ENCODE measurements at places on chromosomes 6 and 20.

- DNase-seq, result no peak
Observed at GRCh38 chr6:12344296-12344695, 54.1 kb downstream of the EDN1 start.

GRCh38 chr6:148965287-148965686, 218.5 kb downstream of the UST start:
- no peak for DNase-seq

GRCh38 chr20:36275011-36275410, 31.1 kb upstream of the DLGAP4 start:
- DNase-seq, result no peak

DNA sequence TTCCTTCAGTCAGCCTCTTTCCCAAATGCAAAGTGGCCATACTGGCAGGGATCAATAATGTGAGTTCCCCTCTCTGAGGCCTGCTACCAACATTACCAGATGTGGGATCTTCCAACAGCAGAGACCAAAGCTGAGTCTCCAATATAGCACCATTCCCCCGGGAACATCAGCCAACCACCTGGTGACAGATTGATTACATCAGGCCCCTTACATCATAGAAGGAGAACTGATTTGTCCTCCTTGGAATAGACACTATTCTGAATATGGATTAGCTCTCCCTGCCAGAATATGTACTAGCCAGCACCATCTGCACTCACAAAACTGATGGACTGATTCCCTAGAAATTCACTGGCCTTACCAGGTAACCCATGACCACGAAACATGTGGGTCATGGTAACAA, 61.9 kb upstream of the CARMIL1 start:
- DNase-seq, result no peak

GRCh38 chr6:146336191-146336590, 207.4 kb upstream of the RAB32 start:
- DNase-seq, result no peak

DNA sequence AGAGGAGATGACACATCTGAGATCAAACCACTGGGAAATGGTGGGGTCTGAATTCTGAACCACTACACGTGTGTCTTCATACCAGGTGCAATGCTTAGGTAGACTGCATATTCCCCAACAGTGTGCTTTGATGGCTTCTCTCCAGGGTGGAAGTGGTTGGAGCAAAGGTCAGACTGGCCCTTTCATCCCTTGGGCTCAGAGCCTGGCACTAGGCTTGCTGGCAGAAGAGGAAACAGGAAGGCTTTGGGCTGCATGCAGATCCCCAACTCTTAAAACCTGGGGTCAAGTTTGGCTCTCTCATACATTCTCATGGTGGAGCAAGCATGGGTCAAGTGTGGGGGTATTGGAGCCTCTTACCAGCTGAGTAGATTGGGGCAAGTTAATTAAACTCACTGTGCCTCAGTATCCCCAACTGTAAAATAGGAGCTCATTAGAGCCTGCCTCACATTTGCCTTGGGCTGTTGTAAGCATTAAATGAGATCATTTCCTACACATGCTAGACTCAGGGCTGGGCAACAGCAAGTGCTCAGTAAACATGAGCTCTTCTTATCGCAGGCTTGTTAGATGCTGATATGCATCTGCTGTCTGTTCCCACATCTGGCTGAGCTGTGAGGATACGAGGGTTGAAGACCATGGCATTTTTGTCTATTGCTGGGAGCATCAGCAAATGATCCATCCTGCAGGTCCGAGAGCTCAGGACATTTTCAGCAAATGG, 51.6 kb upstream of the FAM83D start:
- no peak for DNase-seq

GRCh38 chr6:30135757-30136156, at the start of gene TRIM40:
Gene TRIM40 (plus strand): TSS chr6:30136140. CDS start chr6:30137037, 897 bp downstream.
- DNase-seq, result no peak

GRCh38 chr6:659716-660581, 3.0 kb upstream of the HUS1B start:
- DNase-seq, result no peak

GRCh38 chr6:144543006-144543871, 258.1 kb downstream of the UTRN start:
- DNase-seq, result no peak

GRCh38 chr20:36572701-36573102, 695 bp upstream of the TGIF2 start:
- DNase-seq, result no peak

GRCh38 chr6:6685249-6686040, 96.9 kb downstream of the LY86 start:
- DNase-seq, result no peak

GRCh38 chr20:49397525-49397924, 84.9 kb downstream of the KCNB1 start:
- no peak for DNase-seq

Measured in NCI-H2107 (cell line).